ENCODE measurements at places on chromosomes 11 and 22.
A peak's percentile ranks its signal among the peaks of the same experiment; 100 is the strongest.

DNA sequence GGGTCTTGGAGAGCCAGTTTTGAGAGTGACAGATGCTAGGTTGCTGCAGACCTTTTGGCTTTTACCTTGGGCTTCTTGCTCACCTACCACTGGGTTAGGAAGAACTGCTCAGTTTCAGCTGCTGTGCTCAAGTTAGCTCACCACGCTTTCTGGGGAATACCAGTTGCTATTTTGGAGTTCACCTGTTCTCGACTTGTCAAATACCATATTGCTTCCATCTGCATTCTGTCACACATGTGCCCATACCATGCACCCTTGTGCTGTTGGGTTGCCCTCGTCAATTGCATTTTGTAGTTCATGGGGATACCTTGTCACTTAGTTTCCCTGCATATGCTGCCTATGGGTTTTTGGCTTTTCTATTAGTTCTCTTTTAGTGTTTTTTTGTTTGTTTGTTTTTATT is 23.0 kb upstream of the BARX2 start:
- DNase-seq, result no peak

GRCh38 chr11:27193434-27194225 is 153.0 kb downstream of the BBOX1 start:
- DNase-seq, result no peak

- DNase-seq, result no peak
These were observed 49.5 kb downstream of the PRR5L start for GRCh38 chr11:36345535-36346141.

GRCh38 chr11:2248762-2249161 is 21.6 kb downstream of the ASCL2 start:
- no peak for DNase-seq

GRCh38 chr11:7612056-7612660 is 61.1 kb downstream of the CYB5R2 start:
- no peak for DNase-seq

DNA sequence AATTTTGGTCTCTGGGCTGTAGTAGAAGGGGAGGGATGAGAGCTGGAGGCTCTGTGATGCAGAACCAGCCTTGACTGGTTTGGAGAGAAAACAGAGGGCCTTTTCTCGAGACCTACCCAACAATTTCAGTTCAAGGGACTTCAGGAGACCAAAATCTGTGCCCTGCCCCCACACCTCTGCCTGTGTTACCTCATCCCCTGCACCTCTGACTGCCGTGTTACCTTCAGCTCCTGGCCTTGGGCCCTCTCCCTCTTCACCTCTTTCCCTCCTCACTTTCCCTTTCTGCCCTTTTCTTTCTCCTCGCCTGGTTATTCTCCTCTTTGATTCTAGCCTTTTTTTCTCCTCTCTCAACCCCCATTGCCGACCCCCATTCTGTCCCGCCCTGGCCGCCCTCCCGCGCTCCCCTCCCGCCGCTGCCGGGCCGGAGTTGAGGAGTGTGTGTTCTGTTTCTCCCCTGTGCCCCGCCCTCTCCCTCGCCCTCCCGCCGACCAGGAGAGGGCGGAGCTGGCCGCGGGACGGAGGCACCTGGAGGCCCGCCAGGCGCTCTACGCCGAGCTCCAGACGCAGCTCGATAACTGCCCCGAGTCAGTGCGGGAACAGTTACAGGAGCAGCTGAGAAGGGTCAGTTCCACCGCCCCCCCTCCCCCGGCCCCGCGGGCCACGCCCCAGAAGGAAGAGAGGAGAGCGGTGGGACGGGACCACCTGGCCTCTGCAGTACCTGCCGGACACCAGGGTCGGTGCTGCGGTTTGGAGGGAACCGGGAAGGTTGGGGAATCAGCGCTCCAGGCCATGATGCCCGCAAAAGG is 27.2 kb downstream of the PHLDB1 start:
- no peak for DNase-seq

- DNase-seq, result no peak
These were observed 13.6 kb downstream of the UCP2 start for GRCh38 chr11:73969091-73969490.

DNA sequence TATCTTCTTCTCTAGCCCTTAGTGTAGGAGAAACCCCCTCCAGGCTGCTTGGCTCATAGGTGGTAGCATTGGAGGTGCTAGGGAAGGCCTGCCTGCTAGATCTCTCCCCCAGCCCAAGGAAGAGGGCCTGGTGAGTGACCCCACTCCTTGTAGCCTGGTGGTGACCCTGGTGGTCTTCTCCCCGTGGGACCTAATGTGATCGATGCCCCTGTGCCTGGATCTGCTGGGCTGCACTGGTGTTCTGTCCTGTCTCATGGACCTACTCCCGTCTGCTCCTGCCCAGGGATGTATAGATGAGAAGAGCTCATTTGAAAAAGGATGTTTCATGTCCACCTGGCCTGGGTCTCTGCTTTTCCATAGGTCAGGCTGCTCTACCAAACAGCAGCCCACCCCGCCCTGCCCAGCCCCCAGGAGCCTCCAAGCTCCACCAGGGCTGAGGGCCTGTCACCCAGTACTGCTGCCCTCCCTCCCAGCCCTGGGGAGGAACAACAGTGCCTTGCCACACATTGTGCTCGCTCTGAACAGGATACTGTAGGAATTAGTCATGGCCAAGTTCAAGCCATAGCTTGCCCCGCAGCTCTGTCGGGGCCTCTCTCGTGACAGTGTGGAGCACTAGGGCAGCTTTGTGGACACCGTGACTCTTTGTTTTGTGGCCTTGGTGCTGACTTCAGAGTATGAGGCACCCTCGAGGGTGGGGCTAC is 19.7 kb downstream of the SLC37A2 start:
- peak; percentile 53 for DNase-seq

GRCh38 chr11:65645710-65646109 is 7.8 kb downstream of the SIPA1 start:
- DNase-seq, result no peak
